Ureter (tissue), 1 donor: ENCODE measurements at places on chromosomes 16 and 17. TPM values are rescaled to one million over a fixed set of nuclear protein-coding genes. Genes with fewer than 3 reads are reported as not detected.

DNA sequence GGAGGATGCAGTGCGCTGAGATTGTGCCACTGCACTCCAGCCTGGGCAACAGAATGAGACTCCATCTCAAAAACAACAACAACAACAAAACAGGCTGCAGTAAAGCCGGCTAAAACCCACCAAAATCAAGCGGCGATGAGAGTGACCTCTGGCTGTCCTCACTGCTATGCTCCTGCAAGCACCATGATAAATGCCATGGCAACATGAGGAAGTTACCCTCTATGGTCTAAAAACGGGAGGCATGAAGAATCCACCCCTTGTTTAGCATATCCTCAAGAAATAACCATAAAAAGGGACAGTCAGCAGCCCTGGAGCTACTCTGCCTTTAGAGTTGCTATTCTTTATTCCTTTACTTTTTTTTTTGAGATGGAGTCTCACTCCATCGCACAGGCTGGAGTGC, 8.4 kb upstream of the LGALS3BP start:
- DNase-seq: no peak

DNA sequence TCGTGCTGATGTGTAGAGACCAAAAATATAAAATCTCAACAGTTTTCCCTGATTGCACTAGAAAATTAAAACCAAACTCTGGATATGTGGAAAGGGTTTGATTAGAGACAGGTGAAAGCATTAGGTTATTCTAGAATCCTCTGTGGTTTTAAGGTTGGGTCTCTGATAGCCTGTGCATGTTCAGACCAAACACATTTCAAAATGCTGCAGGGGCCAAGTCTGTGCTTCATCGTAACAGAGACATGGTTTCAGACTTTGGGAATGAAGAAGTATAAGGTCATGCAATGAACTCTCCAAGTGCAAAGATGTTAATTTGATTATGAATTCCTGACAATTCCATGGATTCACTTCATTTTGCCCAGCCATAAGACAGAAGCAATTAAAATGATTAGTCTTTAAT, 261.0 kb upstream of the KCNJ16 start:
- no peak for DNase-seq

Gene PRRT2
- total RNA-seq: 10.6 TPM

- no peak for DNase-seq
Measured at GRCh38 chr16:11642765-11643116, 25.5 kb upstream of the SNN start.

GRCh38 chr17:27533874-27534815, 77.9 kb downstream of the KSR1 start:
- no peak for DNase-seq

DNA sequence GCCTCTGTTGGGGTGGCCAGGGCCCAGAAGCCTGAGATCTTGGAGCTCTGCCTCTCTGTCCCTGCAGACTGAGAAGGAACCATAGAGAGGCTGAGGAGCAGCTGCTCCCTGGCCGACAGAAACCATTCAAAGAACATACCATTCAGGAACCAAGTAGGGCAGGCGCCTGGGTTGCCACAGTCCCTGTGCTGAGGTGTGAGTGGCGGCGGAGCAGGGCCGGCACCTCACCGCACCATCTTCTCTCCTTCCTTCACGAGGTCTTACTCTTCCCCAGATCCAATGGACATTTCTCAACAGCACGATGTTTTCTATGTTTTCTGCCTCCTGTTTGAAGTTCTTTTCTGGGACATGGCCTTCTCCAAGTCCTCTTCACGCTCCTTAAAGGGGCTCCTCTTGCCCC, 22.8 kb upstream of the ALOX15 start:
- DNase-seq: no peak

Gene FAM20A
- 13.8 TPM for total RNA-seq

DNA sequence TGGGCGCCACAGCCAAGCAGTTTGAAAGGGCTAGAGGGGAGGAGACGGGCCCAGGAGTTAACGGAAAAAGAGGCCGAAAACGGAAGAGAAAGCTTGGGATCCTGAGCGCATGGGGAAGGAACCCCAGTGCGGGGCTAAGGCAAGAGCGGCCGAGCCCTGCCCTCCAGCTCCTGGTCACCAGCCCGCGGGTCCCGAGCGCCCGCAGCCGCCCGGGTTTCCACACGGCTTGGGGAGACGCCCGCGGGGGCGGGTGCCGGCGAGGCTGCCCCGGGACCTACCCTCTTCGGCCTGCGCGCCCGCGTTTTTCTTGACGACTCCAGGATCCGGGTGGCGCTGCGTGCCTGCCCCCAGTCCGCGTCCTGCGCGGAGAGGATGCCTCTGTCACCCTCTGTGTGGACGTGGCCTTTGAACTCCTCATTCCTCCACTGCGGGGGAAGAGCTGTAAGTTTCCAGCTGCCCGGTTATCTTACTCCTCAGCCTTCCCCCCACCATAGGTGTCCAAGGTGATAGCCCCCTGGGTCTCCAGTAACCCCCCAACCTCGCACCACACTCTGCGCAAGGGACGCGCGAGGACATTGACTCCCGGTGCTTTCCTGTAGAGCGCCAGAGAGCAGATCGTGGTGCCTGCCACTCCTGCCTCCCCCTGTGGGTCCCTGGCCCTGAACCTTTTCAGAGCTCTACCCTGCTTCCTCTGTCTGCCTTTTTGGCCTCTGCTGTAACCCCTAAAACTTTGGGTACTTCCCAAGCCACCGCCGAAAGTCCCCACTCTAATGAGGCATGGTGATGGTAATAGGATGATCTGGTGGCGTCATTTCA, 1.7 kb upstream of the CDH11 start:
- DNase-seq: no peak

Gene G6PC1
- not detected for total RNA-seq

Gene B9D1
- 22.7 TPM for total RNA-seq

- DNase-seq: no peak
Measured at GRCh38 chr17:4472286-4472685, 26.4 kb upstream of the SPNS2 start.

- no peak for DNase-seq
Measured at GRCh38 chr17:62802561-62803205, 5.4 kb downstream of the MARCHF10 start.

Gene TNFRSF13B
- 0.83 TPM for total RNA-seq

Gene GPR142
- 0.52 TPM for total RNA-seq

Gene PIRT
- not detected for total RNA-seq

Gene HBA1
- 82.1 TPM for total RNA-seq

DNA sequence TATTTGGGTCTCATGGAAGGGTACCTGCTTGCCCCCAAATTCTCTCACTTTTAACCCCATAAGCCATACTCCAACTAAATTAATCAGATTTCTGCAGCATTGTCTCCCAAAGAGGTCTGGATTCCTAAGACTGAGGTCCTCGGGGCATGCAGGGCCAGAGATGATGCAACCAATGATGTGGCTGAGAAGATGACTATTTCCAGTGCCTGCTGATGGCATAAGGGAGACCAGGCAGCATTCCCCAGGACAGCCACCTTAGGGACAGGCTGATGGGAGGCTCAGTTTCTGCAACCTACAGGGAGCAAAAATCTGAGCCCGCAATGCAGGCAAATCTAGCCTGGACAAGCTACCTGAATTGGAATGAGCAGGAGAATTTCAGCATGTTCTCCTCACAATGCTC, 76.8 kb upstream of the ASIC2 start:
- no peak for DNase-seq

Gene CHST6
- total RNA-seq: 3.2 TPM

Gene SLC38A8
- not detected for total RNA-seq

DNA sequence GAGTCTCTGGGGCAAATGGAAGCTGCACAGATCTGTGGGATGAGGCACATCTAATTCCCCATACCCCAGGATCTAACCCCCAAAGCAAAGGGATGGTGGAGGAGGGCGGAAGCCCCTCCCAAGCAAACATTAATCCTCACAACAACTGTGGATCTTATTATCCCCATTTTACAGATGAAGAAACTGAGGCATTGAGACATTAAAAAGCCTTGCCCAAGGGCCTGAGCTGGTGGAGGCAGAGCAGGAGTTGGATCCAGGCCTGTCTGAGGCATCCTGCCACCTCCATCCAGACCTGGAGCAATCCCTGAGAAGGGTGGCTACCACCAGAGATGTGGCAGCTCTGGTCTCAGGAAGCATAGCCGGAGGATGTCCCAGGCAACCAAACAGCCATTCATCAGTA, 17.7 kb upstream of the CBFB start:
- DNase-seq: no peak

Gene MYL4
- total RNA-seq: not detected

- DNase-seq: no peak
Measured at GRCh38 chr17:81741049-81741593, 29.0 kb downstream of the SLC25A10 start.

DNA sequence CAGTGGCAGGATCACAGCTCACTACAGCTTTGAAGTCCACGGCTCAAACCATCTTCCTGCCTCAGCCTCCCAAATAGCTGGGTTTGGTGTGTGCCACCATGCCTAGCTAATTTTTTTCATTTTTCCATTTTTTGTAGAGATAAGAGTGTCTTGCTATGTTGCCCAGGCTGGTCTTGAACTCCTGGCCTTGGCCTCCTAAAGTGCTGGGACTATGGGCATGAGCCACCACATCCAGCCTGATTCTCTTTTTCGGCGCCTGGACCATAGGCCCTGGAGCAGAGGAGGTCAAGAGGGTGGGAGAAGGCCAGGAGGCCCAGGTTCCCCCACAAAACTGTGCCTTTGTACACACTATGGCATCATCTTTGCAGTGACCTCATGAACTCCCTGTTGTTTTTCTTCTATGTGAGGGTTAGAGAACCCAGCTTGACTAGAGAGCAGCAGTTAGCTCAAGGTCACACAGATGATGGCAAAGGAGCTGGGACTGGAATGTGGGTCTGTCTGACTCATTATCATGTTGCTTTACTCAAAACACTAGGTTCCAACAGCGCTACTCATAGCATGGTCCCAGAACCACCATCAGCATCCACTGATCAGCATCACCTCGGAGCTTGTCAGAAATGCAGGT, 16.3 kb downstream of the SCN4A start:
- no peak for DNase-seq

- DNase-seq: no peak
Measured at GRCh38 chr16:86911437-86911958, 333.1 kb downstream of the FOXL1 start.

Gene SLC46A1
- total RNA-seq: 15.4 TPM

Gene SLC5A2
- not detected for total RNA-seq
